ENCODE measurements at places on chromosomes 2 and 18.

- DNase-seq, result no peak
Measured at GRCh38 chr2:25032094-25032493, 9.8 kb upstream of the EFR3B start.

DNA sequence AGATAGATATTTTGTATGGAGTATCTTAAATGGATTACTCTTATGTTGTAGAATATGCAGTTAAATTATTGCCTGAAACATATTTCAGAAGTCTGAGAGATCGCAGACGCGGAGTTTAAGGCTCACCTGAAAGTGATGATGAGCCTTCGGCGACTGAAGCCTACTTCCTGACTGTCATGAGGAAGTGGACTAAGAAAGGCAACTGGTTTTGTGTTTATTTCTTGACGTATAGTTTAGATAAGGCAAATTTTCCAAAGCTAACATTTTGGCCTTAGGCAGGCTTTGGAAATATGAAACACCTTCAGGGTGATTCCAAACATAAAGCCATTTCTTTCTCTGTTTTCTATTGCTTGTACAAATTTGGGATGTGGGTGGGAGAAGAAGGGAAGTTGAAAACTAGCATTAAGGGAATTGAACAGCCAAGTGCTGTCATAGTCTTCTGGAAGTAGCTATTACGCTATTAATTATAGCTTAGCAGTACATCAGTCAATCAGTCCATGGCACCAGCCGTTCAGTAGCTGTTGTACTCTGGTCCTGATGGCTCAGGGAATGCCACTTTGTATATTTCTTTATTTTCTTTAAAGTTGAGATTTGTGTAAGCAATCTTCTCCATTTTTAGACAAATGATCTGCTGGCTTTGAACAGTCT is 1.5 kb downstream of the GRHL1 start:
- no peak for DNase-seq

GRCh38 chr18:50862401-50862800 is 16.5 kb upstream of the ME2 start:
- DNase-seq, result no peak

DNA sequence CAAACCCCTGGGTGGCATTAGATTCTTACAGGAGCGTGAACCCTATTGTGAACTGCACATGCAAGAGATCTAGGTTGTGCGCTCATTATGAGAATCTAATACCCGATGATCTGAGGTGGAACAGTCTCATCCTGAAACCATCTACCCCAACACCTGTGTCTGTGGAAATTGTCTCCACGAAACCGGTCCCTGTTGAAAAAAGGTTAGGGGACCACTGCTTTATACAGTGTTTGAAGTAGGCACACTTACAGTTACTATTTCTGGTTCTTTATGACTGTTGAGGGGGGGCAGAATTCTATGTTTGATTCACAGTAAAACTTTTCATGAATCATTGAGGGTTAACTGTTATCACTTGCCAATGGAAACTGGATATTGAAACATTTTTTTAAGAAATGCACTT is 72.0 kb downstream of the RIF1 start:
- no peak for DNase-seq

- DNase-seq, result no peak
Measured at GRCh38 chr2:4475618-4476017, 772.2 kb downstream of the DCDC2C start.

- no peak for DNase-seq
Measured at GRCh38 chr2:165660361-165660760, 133.7 kb downstream of the GALNT3 start.

- peak; percentile 89 for DNase-seq
Measured at GRCh38 chr2:120012771-120013596, at the start of gene EPB41L5. EPB41L5 (plus strand) TSS chr2:120013077; CDS start chr2:120019085, 6,008 bp downstream.

- DNase-seq, result no peak
Measured at GRCh38 chr2:234998404-234999211, 46.8 kb downstream of the SH3BP4 start.

- DNase-seq, result peak; percentile 54
Measured at GRCh38 chr2:23637011-23637778, 252.2 kb downstream of the KLHL29 start.

- no peak for DNase-seq
Measured at GRCh38 chr2:10254373-10255188, 48.1 kb upstream of the HPCAL1 start.

DNA sequence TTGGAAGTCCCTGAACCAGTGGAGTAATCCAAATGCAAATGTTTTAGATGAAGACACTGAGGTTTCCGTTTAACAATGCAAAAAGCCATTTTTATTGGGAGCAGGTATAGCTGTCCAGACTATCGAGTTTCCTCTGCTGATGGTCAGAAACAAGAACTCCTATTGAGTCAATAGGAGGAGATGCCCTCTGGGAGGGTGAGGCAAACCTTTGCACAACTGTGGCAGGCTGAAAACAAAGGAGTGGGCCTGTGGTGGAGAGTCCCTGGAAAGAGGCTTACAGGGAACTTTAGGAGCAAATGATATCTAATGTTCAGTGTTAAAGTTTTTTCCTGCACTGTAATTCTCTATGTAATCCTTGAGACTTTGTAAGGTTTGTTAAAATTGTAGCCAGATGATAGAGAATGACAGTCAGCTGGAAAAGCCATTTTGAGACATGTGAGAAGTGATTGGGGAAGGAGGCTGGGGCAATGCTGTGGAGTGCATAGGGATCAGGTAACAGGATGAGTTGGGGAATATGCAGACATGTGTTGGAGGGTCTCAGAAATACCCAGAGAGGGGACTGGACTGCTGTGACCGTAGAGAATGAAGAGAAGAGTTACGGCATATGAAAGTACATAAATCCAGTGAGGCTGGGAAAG is 15.1 kb upstream of the EML4 start:
- DNase-seq, result no peak
